ENCODE measurements at places on chromosomes 3 and 15.

- no peak for DNase-seq
These were observed 73.0 kb downstream of the ATP10A start for GRCh38 chr15:25790000-25790660.

- no peak for DNase-seq
These were observed 66.0 kb downstream of the SPTSSB start for GRCh38 chr3:161305095-161305991.

DNA sequence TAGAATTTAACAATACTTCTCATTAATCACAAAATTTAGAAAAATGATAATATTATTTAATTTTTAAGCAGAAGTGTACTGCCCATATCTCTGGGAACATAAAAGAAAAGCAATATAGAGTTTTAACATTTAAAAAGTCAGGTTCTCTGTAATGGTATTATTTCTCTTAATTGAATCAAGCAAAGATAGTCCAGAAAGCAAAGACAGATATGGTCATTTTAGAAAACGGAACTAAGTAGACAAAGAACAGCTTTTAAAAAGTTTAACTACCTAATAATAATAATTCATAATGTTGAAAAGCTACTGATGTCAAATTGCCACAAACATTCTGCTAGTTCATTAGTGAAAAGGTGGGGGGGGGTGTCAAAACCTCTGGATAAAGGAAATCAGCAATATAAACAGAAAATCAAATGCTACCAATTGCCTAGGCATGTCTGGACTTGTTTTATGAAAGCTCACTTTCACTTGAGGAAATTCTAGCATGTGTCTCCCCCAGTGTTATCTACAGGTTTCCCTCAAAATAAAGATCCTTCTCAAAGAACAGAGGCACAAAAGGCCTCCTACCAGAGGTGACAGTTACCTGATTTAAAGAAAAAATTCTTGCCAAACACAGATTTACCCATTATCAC is 1.7 kb downstream of the ZMAT3 start:
- no peak for DNase-seq

DNA sequence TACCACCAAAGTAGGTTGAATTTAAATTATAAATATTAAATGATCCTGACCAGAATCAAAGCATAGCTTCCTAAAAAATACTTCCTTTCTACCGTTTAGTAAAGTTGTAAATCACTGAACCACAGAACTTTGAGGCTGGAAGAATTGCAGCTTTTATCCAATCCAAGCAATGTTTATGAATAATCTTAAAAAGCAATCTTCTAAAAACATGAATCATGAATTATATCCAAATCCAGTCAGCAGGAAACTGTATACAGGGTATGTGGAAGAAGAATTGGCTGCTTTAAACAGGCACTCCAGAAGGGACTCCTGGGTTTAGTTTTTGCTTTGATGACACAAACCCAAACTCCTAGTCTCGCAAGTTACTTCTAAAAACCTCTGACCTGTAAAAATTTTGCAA is 30.2 kb downstream of the HEG1 start:
- DNase-seq = no peak

DNA sequence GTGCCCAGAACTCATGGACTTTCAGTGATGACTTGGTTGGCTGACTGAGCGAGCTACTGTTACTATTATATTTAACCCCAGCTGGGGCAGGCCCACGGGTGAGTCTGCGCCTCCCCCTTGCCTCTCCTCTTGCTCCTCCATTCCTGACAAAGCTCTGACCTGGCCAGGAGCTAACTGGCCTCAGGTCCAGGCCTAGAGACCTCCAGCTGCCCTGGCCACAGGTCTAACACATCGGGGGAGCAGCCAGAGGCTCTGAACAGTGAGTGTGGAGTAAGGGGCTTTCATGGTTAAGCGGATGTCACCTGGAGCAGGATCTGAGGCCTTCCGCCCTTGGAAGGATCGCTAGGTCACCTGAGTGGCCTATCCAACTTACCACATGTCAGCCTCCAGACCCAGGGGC is 96.3 kb upstream of the HERC1 start:
- no peak for DNase-seq

DNA sequence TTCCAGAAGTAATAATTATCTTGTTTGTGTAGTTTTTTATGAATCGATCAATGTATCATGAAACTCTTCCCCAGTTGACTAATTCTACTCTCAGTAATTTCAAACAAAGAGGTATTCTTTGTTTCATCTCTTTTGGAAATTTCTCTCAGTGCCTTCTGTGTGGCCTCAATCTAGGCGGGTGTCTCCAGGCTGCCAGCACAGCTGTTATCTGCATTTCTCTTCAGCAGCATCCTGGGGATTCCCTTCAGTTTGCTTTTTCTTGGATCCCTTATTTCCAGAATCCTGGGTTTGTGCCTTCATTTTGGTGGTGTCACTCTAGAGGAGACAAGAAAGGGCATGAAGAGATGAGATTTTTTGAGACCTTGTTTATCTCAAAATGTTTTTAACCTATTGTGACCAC is 22.7 kb downstream of the NIPA2 start:
- DNase-seq = no peak

GRCh38 chr3:47047673-47048072 is 68.2 kb downstream of the NBEAL2 start:
- DNase-seq = no peak

- peak; percentile 3 for DNase-seq
These were observed 4.4 kb upstream of the VIPR1 start for GRCh38 chr3:42498034-42498433.

- DNase-seq = no peak
These were observed 51.7 kb upstream of the USP3 start for GRCh38 chr15:63452552-63453136.

DNA sequence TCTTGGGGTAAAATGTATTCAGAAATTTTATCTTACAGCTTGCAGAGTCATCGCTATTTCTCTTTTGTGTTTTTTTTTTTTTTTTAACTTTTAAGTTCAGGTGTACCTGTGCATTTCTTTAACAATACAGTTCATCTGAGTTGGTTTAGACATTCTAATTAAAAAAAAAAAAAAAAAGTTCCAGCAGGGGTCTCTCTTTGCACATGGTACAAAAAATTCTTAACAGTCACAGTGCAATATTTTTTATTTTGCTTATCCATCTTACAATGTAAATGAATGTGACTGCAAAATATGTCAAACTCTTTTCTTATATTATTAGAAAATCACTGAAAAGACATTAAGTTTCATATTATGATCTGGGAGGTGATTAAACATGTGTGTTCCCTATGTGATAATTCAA is 47.5 kb upstream of the SLC9A9 start:
- DNase-seq = no peak

GRCh38 chr15:29051422-29051821 is 165.6 kb downstream of the APBA2 start:
- no peak for DNase-seq

- no peak for DNase-seq
These were observed 141.2 kb downstream of the GMNC start for GRCh38 chr3:190721330-190721729.

- no peak for DNase-seq
These were observed 69.8 kb upstream of the SLC4A7 start for GRCh38 chr3:27553886-27554540.

DNA sequence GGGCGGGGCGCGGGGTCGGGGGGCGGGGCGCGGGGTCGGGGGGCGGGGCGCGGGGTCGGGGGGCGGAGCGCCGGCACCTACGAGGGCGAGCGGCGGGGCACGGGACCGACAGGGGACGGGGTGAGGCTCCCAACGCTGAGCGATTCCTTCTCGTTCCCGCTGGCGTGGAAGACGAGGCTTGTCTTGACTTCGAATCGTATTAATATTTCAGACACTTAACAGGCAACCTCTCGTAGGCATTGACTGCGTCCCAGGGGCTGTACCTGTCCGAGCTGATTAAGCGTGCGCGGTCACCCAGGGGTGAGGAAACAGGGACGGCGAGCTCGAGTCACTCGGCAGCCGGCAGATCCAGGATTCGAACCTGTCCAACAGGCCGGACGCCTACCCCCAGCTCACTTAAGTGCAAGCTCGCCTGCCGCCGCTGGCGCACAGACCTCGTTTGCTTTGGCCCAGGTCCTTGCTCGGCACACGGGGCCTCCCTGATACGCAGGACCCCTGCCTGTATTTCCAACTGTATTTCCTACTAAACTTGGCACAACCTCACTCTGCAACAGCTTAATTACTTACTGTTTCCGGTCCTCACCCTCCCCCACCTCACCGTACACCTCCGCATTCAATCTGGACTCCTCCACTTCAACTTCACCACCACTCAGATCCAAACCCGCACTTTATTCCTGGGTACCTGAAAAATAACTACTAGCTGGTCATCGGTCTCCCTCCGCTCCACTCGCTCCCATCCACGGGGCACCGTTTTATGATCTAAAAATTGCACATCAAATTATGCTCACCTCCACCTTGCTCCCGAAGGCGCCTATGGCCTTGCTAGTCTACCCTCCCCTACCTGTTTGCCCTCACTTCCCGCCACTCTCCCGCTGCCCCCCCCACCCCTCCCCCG is 722 bp upstream of the ZXDC start:
- peak; percentile 19 for DNase-seq

DNA sequence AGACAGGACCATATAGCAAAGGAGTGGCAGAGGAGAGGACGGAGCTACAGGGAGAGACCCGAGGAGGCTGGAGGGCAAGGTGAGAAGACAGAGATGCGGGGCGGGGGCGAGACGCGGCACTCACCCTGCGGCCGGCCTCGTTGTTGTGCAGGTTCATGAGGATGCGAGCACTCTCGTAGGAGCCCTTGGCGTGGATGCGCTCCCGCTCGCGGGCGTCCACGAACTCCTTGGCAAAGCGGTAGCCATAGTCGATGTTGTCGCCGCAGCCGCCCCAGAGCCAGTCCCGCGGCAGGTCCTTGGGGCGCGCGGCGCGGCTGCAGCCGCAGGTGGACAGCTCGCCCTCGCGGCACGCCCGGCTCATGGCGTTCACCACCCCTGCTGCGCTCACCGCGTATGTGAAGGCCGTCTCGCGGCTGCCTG is 12.9 kb downstream of the WNT5A start:
- no peak for DNase-seq

- DNase-seq = no peak
These were observed 20.6 kb downstream of the SMAD3 start for GRCh38 chr15:67085818-67086636.

- DNase-seq = no peak
These were observed 13.6 kb downstream of the PRR20G start for GRCh38 chr3:127274200-127274760.

- DNase-seq = peak; percentile 45
These were observed 20.5 kb downstream of the SIDT1 start for GRCh38 chr3:113552851-113553250.

DNA sequence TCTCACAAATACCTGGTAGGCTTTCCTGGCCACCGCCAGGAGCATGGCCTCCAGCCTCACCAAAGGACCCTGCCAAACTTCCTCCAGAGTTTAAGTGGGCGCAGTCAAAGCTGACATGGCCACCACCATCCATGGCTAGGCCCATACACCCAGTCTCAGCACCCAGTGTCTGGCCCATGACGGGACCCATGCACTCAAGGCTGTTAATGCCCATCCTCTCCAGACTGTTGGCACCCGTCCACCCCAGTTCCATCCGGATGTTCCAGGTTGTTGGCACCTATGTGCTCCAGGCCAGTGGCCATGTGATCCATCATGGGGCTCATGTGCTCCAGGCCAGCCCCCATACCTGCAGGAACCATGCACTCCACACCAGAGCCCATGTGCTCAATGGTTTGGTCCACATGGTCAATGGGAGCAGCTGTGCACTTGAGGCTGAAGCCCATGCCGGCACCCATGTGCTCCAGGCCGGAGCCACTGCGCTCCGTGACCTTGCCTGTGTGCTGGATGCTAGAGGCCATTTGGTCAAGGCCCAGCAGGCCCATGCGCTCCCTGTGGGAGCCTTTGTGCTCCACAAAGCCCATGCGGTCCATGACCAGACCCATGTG is 20.4 kb downstream of the CTDSPL2 start:
- DNase-seq = no peak

DNA sequence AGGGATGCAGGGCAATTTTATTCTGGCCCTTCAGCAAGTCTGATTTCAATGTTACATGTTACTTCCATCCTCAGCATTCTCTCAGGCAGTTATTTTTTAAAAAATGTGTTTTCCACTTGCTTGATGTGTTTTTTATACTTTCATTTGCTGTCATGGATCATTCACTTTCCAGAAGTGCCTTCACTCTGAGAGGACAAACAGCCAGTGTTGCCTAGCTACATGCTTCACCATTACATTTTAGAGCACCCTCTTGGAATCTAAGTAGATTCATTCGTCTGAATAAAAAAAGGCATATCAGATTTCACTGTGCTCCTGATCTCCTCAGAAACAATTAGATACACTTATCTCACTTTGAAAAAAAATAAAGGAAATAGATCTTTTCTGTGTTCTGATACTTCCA is 93.6 kb upstream of the POU1F1 start:
- no peak for DNase-seq

DNA sequence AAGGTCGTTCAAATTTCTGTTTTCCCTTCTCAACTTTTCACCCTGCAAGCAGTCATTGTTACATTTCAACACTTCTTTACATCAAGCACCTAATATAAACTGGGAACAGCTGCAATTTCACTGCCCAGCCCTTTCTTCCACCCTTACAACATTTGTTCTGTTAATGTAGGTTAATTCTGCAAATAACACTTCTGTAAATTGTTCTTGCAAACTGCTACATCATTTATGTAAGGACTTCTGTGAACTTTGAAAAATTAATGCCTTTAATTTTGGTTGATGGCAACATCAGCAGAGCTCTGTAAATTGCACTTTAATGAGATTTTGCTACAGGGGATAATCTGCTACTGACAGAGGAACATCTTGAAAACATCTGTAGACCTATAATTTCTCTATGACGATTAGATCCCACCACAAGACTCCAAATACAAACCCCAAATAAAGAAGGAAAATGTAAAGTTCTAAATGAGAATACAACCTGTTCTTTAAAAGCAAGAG is 93.5 kb downstream of the ZIC4 start:
- no peak for DNase-seq

DNA sequence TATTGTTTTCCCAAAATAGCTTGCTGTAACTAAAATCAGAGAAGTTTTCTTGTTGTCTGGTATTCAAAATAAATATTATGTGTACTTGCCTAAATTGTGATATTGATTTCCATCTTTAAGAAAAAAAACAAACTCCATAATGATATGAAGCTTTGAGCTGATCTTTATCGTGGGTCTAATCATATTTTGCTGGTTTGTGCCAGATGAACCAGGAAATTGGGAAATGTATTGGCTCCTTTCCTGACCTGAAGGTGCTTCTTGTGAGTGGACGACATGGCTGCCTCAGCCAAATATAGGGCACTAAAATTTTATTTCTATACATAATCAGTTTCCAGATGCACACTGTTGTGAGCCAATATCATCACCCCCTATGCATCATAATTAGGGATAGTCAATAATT is 113.3 kb downstream of the DIPK2A start:
- DNase-seq = no peak

DNA sequence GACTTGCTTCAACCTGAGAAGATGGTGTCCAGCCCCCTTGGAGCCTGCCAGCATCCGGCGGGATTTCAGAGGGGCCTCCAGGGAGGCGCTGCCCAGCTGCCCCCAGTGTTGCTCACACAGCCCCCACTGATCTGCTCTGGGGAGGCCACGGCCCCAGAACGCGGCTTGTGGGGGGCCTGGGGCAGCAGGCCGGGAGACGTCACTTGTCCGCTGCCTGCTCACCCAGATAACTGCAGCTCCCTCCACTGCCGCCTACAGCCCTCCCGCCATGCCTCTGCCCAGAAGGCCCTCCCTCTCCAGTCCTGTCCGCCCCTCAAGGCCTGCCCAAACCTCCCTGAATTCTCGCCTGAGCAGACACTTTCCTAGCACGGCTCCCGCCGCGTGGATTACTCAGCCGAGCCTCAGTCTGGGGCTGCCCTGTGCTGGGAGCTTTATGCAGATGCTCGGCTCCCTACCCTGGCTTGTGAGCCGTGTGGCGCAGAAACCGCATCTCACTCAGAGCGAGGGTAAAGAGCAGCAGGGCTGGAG is 17.2 kb upstream of the ADIPOQ start:
- DNase-seq = no peak

- DNase-seq = no peak
These were observed 73.3 kb upstream of the PTX3 start for GRCh38 chr3:157363393-157363792.

Data from naive thymus-derived CD8-positive, alpha-beta T cell (primary cell).